ENCODE measurements at places on chromosomes 5 and 9.

DNA sequence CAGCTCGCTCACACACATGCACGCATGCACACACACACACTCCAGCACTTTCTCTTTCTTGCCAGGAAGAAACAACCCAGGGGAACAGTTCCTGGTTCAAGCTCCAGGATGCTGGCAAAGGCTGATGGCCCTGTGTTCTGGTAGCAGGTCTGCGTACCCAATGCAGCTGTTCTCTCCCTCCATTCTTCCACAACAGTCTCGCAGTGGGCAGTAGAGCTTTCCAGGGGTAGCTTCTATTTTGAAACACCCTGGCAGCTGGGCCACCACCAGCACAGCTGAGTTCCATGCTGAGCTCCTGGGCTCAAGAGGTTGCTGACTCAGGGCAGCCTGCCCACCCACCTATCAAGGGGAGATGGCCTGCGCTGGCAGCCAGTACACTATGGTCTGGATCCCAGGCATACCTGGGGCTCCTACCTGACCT lies 4.7 kb downstream of the VDAC1 start:
- no peak for DNase-seq

DNA sequence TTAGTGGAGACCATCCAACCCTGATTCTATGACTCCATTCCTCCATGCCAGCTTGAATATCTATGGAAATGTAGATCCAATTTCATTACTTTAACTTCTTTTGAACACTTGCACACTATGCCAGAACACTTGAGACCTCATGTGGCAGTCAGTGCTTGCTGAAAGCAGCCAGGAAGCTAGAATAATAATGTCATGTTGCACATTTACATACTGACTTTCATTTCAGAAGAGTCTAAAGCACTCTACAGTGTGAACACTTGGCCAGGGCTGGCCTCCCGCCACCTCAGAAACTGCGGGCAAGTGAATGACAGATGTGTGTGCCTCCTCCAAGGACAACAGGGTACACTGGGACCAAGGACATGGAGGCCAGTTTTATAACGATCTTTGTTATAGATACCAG lies 97.3 kb downstream of the SLF1 start:
- no peak for DNase-seq

GRCh38 chr9:70010015-70010414 lies 33.6 kb upstream of the MAMDC2 start:
- DNase-seq: no peak

GRCh38 chr5:38527475-38527874 lies 29.0 kb downstream of the LIFR start:
- DNase-seq: no peak

DNA sequence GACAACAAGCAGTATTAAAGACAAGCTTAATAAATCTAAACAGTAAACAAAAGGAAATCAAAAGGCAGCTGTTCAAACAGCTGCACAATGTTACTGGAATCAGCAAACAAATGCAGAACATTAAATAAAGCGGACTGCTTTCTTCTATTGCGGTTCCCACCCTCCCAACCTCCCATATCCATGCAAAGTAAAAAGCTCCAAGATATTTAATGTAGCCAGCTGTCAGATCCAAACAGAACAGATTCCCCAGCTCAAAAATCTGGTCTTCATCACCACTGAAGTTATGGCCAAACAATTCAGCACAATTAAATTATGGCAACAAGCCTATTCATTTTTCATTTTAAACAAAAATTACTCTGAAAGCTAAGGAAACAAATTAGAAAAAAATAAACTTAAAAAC lies 75.9 kb downstream of the SLC38A9 start:
- no peak for DNase-seq

DNA sequence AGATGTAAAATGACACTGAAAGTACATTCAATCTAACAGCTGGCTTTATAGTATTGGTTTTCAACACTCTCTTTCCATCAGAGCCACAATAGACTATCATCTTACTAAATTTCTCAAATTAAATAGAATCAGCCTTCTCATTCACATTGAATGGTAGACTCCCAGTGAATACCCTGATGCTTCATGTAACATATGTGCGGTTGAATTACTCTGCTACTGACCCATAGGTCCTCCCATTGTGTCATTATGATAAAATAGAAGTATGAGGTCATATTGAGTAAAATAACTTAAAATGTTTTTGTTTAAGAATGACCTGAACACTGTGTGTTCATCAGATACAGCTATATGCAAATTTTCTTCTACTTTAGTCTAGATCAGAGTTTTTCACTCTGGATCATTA lies 75.9 kb upstream of the ADAMTSL1 start:
- no peak for DNase-seq

DNA sequence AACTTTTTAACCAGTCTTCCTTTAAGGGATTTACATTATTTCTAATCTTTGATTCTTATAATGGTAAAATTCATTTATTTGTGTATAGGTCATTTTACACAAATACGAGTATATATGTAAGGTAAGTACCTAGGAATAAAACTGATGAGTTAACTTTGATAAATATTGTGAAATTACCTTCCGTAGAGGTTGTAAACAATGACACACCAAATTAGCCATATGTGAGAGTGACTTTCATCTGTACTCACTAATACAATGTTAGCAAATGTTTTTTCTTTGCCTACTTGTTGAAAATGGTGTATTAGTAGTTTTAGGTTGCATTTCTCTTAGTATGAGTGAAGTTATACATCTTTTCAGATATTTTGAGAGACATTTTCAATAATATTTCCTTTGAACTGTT lies 42.6 kb upstream of the TSLP start:
- DNase-seq: no peak

GRCh38 chr5:80711938-80712337 lies 57.2 kb upstream of the DHFR start:
- DNase-seq: peak; percentile 38

DNA sequence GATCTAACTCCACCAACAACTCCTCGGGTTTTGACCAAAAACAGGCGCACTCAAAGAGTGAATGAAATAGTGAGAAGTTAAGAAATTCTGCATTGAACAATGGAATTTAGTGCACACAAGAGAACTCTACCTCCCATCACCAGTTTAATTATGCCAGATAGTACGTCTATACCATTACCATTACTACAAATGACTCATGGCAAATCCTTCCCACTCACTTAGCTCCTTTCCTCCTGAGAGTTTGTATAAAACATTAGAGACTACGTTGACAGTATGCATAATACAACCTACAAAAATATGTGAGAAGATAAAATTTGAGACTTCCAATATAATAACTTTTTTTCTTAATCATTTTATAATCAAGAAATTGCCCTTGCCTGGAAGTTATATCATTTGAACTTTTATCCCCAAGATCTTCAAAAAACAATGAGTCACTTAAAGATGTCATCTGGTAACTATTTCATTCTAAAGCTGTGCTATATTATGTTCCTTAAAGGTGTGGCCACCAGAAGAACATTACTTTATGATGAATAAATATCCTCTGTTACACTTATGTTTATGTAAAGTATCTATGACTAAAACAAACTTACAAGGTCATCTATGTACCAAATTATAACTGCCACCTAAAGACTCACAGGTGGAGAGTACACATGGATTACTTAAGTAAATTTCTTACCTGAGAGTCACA lies 297.9 kb upstream of the PTGER4 start:
- no peak for DNase-seq

DNA sequence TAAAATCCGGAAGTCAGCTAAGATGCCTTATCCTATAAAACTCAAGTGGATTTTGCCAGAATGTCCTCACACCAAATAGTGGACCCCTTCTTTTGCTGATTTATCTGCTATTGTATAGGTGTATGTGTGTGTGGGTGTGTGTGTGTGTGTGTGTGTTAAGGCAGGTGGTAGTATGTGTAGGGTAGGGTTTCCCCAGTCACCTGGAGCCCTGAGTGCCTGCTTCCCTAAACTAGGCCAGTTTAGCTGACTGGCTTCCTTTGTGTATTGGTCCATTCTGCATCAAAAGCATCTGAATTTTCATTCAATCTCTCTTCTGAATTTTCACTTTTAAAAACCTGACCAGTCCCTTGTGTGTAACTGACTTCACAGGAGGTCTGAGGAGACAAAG lies 42.2 kb upstream of the LCP2 start:
- no peak for DNase-seq

DNA sequence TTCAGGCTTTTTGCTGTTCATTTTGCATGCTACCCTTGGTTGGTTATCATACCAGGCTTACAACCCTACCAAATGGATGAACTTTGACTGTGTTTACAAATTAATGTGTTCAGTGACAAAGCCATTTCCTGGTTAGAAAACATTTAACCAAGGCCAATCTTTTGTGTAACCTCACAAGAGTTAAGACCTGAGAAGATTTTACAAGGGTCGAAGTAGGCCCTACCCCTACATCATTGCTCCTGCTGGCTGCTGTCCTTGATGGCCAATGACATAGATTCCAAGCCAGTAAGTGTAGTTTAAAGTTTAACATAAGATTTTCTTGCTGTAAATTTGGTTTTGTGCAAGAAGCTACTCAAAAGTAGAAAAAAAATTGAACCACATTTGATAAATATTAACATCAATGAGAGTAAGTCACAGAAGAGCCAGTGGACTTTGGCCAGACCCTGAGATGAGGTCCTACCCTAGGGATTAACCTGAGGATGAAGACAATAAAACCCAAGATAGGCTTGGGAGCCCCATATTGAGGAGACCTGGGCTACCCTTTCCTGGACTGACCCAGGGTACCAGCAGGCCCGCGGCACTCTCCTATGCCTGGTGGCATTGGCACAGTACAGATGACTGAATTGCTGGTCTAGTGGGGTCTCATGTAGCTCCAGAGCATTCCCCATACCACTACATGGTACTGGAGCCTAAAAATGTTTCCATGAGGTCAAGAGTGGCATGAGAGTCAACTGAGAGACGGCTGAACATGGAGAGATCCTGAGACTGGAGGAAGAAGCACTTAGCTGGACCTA lies 8.3 kb downstream of the C1QTNF3 start:
- DNase-seq: no peak

DNA sequence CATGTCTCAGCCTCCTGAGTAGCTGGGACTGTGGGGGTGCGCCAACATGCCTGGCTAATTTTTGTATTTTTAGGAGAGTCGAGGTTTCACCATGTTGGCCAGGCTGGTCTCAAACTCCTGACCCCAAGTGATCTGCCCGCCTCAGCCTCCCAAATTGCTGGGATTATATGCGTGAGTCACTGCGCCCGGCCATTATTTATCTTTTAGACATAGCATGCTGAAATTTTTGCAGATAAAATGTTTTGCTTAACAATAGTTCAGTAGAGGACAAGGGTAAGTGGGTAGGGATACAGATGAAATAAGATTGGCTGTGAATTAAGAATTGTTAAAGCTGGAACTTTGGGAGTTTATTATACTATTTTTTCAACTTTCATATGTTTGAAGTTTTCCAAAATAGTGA lies 150.8 kb upstream of the GRHPR start:
- DNase-seq: no peak

DNA sequence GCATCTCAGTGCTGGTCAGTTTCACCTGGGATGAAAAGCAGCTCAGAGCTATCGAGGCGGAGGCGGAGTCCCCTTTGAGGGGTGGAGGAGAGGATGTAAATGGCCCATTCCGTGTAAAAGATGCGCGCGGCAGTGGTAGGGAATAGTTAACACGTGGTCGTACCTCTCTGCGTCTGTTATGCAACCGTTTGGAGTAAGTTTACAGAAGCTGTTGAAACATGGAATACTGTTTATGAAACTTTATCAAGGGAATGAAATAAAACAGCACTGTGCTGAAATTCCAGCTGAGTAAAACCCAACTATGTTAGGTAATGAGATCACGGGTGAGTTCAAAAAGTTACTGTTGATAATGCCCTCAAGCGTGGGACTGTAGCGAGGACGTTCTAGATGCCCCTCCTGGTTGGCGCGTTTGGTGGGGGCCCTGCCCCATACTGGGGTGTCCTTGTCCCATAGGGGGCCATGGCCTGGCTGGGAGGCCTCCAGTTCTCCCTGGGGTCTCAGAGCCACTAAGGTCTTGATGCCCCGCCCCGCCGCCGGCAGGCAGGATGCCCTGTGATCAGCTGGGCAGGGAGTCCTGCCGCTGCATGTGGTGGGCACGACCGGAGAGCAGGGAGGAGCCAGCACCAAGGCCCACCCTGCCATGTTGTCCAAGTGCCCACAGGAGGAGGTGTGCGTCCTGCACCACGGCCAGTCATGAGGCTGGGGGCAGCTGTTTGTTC lies 90.9 kb downstream of the COL5A1 start:
- DNase-seq: no peak

DNA sequence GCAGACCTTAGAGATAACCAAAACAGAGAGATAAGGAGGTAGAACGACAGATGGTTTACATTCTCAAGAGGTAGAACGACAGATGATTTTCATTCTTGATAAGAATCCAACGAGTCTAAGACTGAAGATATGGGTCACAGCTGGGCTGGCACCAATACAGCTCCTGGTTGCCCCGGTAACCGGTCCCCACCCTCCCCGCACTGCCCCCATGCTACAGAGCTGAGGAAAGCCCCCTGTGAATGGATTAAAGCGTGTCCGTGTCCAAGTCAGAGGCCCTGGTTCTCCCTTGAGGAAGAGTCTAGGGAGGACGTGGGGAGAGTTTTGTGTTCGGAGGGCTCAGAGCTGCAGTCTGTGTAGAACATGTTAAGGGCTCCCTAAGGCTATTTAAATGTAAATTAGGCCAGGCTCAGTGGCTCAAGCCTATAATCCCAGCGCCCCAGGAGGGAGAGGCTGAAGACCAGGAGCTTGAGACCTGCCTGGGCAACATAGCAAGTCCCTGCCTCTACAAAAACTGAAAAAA lies 8.1 kb downstream of the IDNK start:
- DNase-seq: no peak

DNA sequence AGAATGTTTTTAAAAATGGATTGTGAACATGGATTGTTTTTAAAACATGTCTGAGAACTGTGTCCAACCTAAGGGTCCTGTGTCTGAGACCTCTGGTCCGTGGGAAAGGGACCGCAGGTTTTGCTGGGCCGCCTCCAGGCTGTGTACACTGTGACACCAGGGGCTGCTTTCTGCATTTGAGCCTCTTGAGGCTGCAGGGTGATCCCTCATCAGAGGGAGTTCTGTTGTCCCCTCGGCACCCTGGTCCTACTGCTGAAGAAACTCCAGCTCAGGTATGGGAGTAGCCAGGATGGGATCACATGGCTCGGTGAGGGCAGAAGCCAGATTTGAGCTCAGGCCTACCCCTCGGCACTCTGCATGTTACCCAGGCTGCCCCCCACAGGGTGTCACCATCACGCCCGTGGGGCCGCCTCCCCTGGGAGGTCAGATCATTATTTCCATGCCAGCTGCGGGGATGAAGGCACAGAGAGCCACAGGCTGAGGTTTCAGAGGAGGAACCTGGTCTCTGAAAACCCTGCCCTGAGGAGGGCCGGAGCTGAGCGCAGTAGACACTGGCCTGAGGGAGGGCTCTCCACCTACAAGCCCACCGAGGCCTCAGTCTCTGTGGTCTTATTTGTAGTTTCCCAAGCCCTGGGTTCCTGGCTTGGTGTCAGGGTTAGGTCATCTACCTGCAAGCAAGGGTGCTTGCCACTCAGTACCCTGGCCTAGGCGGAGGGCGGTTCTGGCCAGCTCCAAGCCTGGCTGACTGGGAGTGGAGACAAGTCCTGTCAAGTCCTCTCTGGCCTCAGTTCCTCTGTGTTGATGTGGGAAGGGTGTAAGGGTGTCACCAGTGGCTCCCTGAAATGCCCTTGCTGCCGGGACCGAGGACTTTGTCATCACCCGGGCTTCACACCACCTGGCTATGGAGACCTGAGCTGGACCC lies 2.8 kb downstream of the PRR7 start:
- no peak for DNase-seq
